ENCODE measurements at places on chromosomes 1 and 21. TPM values are rescaled to one million over a fixed set of nuclear protein-coding genes. Genes with fewer than 3 reads are reported as not detected.

GRCh38 chr1:82844911-82845827, 1044.4 kb downstream of the ADGRL2 start:
- no peaks in the 10 kb centered on the region for H3K4me1 ChIP-seq
- no peak overlapping the region for H3K27ac ChIP-seq
- no peak overlapping the region for H3K4me3 ChIP-seq
- DNase-seq, result no peak
- no peaks in the 10 kb centered on the region for H3K36me3 ChIP-seq

DNA sequence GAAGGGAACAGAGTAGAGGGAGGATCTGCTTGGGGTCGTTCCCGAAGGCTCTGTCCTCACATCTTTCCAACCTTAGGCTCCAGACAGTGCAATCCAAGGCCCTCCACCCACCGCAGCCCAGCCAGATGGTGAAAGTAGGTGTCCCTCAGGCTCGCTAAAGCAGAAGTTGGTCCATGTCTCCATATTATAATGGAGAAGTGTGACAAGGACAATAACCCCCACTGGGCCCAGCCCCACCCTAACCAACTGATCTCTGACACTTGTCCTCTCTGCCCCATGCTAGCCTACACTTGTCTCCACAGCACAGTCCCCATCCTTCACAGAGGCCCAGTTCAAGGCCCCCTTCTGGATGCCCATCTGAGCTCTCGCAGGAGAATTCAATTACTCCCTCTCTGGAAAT, 48.7 kb downstream of the DMAP1 start:
- H3K27ac ChIP-seq, result no peak overlapping the region
- no peaks in the 10 kb centered on the region for H3K27me3 ChIP-seq
- H3K4me3 ChIP-seq, result no peak overlapping the region
- H3K4me1 ChIP-seq, result no peaks in the 10 kb centered on the region

DNA sequence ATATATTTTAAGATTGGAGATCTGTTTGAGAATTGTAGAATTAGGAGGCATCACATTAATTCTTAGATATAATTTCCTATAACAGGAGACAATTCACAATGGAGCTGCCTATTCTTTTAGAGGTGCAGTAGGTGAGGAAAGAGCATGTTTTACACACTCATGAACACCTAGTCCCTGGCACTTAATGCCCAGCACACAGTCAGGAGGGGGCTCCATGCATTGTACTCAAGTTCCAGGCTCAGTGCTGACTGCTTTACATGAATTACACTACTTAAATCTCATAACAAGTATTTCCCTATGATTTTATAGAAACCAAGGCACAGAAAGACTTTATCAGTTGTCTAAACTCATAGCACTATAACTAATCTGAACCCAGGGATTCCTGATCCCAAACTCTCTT, 360 bp upstream of the GBP3 start:
- H3K36me3 ChIP-seq, result no peaks in the 10 kb centered on the region
- peak overlapping the region; percentile 45 for H3K4me3 ChIP-seq
- peak overlapping the region; percentile 44 for H3K27ac ChIP-seq
- DNase-seq, result no peak

VWA5B1 gene
- total RNA-seq, result not detected

GRCh38 chr1:226738421-226738994, 574 bp downstream of the ITPKB start:
- DNase-seq, result no peak
- no peaks in the 10 kb centered on the region for H3K36me3 ChIP-seq
- peaks cover 21% of the 10 kb centered on the region for H3K4me1 ChIP-seq
- peak overlapping the region; percentile 37 for H3K27ac ChIP-seq

TESK2 gene
- 5.0 TPM for total RNA-seq

CYP4A22 gene
- total RNA-seq, result not detected

TRABD2B gene
- total RNA-seq, result 0.05 TPM

Data from HCT116 (cell line).